ENCODE measurements at places on chromosomes 4 and X.

GRCh38 chr4:3420956-3421355 is 20.8 kb upstream of the HGFAC start:
- no peak for DNase-seq

GRCh38 chrX:81120258-81120935 is 81.3 kb downstream of the HMGN5 start:
- DNase-seq, result peak; percentile 25

DNA sequence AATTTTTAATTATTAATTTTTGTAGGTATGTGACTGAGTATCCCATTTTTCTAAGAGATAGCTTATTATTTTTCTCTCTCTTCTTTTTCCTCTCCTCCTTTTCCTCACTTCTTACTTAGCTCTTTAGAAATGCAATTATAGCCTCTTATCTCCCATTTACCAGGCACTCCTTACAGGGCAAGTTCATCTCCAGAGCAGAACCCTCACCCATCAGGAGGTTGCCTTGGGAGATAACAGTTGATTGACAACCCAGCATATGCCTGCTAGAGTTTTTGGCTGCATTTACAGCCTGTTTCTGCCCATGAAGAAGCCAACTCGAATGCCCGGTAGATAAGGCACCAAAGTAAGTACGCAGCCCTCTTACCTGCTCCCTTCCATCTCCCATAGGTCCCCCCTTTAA is 572.9 kb upstream of the ZFP42 start:
- DNase-seq, result no peak

DNA sequence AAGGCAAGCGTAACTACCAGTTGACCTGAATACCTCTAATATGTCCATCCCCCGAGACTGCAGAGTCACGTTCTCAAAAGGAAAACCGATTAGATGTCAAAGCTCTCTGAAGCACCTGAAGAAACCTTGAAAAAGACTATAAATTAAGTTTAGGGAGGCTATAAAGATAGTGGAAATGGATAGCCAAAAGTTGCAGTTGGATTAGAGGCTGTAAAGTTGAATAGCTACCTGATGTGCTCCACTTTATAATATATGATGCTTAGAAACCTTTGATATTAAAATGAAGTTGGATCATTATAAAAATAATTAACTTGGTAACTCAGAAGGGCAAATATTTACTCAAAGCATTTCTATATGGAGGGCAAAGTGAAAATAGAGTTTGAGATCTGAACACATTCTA is 506.6 kb upstream of the AGA start:
- no peak for DNase-seq

DNA sequence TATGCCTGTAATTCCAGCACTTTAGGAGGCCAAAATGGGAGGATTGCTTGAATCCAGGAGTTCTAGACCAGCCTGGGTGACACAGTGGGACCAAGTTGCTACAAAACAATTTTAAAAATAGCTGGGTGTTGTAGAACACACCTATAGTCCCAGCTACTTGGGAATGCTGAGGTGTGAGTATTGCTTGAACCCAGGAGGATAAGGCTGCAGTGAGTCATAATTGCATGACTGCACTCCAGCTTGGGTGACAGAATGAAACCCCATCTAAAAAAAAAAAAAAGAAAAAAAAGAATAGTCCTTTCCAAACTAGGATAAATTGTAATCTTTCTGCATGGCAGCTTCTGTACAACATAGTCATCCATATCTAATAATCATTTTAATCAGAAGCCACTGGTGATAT is 270.1 kb upstream of the INTU start:
- no peak for DNase-seq

DNA sequence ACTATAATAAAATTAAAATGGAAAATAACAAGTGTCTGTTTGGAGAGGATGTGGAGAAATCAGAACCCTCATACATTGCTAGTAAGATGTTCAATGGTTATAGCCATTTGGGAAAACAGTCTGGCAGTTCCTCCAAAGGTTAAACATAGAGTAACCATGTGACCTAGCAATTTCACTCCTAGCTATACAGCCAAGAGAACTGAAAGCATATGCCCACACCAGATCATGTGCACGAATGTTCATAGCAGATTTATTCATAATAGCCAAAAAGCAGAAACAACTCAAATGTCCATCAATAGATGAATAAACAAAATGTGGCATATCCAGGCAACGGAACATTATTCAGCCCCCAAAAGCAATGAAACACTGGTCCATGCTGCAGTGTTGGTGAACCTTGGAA is 9.4 kb upstream of the CCNQ start:
- no peak for DNase-seq

- peak; percentile 14 for DNase-seq
Observed at GRCh38 chr4:105352826-105353225, 121.0 kb downstream of the PPA2 start.

DNA sequence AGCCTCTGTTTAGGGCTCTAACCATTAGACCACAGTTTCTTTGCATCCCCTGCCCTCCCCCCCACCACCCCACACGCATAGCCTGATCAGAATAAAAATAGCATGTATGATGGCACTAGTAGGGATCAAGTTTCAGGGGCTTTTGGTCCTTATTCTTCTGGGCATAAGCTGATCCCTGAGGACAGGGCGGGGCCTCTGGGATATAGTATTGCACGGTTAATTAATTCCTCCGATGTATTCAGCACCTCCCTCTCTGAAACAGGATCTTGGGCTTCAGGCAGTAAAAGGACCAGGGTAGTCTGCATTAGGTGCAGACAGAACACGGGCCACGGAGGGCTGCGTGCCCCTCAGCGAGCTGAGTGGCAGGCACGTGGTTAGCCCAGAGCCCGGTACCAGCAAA is 57.1 kb downstream of the ELF4 start:
- DNase-seq, result no peak
